Temporal lobe (tissue), 4 donors: ENCODE measurements at places on chromosomes 11 and 22. TPM values are rescaled to one million over a fixed set of nuclear protein-coding genes. Genes with fewer than 3 reads are reported as not detected.

The KRTAP5-8 gene
- total RNA-seq = not detected

The SMIM35 gene
- not detected for total RNA-seq

The OR5B21 gene
- total RNA-seq = not detected

The YPEL4 gene
- total RNA-seq = 3.7 TPM

The MISFA gene
- total RNA-seq = 0.74 TPM

The ADORA2A gene
- total RNA-seq = 8.1 TPM
